MCF 10A (cell line): ENCODE measurements at places on chromosomes 2 and 18.

- peak; percentile 40 for DNase-seq
Observed at GRCh38 chr2:225008935-225009334, 33.3 kb downstream of the DOCK10 start.

GRCh38 chr2:69605284-69605683 lies 38.3 kb downstream of the AAK1 start:
- DNase-seq: no peak

- peak; percentile 31 for DNase-seq
Observed at GRCh38 chr2:220353897-220354296, 726.5 kb downstream of the SLC4A3 start.

DNA sequence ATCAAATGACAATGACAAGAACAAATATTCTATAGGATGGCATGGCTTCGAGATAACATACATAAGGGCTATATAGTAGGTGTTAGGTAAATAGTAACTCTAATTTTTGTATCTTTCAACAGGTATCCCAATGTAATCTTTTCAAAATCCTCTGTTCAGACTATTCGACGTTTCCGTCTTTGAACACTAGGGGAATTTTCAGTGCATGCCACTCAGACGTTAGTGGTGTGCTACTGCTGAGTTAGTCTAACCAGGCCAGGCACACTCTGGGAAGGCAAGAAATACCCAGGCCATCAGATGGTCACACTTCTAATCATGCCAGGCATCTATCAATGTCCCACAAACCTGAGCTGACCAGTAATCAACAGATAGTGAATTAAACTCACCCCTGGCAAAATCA lies 14.6 kb upstream of the CREG2 start:
- DNase-seq: no peak

DNA sequence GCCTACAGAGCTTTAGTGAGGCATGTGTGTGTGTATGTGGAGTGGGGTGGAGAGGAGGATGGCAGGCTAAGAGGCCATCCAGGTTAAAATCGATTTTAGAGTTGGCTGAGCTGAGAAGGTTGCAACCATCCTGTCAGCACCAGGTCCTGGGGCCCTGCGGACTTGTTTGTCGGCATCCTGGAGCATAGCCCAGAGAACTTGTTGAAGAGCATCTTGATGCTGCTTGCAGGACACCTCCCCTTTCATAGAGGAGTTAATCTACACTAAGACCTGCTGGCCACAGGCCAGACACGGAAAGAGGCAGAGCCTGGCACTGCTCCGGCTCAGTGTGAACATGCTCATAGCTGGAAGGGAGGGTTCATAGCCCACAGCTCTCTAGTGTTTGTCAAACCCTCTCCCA lies 72.1 kb upstream of the RGPD5 start:
- no peak for DNase-seq

DNA sequence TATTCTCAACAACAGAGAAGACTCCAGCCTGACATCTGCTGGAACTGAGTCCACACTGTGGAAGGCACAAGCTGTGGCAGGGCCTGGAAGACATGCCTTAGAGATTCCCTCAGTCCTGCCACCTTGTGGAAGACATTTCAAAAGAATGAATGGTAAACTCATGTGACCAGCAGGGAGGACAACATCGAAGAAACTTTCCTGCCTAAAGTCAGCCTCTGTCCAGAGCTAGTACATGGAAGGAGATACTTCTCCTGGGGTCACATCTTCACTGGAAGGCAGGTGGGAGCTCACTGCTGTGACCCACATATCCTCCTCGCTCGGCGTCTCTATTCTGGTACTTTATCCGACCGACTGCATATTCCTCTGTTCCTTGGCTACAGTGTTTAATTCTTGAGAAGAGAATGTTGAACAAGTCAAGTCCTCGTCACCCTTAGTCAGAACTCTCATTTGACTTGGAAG lies 59.5 kb downstream of the PUM2 start:
- peak; percentile 88 for DNase-seq

DNA sequence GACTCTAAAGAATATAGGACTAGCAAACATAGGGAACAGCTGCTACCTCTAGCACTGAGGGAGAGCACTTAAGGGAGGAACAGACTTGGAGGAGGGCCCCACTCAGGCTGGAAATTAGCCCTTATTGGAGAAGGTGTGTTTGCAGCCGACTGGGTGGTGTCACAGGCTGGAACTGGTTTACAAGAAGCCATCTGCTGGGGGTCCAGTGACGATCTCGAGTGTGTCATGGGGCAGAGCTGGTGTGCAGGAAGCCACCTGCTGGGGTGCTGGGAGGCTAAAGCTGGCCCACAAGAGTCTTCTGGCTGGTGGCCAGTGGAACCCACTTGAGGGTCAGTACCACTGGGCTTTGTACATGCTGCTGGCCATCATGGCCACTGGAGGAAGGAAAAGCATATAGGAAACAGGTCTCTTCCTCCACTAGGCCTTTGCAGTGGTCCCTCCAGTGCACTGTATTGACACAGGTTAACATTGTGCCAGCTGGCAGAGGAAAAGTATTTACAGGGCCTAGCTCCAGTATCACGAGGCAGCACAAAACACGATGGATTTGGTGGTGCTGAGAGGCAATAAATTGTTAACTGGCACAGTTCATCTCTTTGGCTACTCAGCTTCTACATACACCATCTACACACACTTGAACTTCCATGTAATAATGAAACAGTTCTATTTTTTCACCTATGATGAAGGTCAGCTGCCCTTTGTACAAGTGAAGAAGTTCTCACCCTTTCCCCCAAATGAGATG lies 43.6 kb downstream of the MAP3K20 start:
- DNase-seq: peak; percentile 36
